ENCODE measurements at places on chromosomes 5 and 9.

DNA sequence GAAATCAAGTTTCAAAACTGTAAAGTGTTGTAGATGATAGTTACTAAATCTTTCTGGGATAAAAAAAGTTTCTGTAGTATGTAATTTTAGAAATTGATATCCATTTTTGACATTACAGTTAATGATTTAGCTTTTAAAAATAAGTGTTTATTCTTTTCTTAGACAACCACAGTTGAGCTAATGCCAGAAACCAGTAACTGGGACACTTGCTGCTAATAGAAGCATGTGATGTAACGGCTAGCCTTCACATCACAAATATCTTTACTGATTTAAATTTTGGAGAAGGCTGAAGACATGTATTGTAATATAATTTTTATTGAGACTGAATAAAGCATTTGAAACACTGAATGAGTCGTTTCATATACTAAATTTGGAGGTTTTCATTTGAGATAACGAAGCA is 18.8 kb downstream of the CSNK1G3 start:
- no peak for DNase-seq

DNA sequence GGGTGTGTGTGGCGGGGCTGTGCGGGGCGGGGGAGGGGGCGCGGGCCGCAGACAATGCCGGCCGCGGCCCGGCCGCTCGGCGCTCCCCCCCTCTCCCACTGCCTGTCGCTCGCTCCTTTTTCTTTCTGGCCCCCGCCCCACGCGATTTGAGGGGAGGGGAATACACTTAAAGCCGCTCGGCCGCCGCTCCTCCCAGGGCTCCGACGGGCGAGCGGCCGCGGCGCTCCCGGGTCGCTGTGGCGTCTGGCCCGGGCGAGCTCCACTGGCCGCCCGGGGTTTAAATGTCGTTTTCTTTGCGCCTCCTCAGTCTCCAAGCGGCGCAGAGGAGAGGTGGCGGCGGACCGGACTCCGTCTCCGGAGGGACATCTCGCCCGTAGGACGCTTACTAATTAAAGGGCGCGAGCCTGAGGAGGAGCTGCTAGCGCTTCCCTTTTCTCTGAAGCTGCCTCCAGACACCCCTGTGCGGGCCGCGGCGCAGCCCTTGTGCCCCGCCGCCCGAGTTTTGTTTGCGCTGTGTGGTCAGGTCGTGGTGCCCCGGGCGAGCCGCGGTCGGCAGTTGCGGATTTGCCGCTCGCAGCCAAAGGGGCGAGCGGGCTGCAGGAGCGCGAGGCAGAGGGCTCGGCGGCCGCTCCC is 1.4 kb downstream of the ZSWIM6 start:
- DNase-seq, result no peak

DNA sequence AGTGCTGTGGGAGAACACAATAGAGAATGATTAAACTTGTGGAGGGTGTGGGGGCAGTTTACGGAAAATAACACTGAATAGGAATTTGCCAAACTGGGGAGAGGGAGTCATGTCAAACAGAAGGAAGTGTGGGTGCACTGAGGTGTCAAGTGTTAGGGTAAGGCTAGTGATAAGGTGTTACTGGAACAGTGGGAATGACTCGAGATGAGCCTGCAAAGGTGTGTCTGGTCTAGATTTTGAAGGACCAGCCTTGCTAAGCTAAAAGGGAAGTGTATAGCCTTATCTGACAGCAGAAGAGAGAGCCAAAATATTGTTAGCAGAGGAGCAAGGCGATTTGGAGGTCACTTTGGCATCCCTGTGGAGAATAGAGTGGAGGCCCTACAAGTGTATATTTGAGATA is 4.2 kb downstream of the CNOT6 start:
- no peak for DNase-seq

DNA sequence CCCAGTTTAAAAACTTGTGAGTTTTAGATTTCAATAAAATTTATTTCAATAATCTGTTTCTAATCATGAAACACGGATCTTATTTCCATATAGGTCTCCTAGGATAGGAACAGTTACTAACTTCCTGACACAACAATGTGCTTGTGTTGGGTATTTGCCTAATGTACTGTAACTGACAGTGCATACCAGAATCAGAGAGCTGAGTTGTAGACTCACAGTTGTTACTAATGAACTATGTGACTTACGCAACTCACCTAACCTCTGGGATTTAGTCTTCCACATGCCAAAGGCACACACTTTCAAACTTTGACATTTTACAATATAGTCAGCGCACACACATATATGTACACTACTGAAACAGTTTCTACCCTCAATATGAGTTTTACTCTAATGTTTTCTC is 77.7 kb downstream of the HOMER1 start:
- DNase-seq, result no peak

DNA sequence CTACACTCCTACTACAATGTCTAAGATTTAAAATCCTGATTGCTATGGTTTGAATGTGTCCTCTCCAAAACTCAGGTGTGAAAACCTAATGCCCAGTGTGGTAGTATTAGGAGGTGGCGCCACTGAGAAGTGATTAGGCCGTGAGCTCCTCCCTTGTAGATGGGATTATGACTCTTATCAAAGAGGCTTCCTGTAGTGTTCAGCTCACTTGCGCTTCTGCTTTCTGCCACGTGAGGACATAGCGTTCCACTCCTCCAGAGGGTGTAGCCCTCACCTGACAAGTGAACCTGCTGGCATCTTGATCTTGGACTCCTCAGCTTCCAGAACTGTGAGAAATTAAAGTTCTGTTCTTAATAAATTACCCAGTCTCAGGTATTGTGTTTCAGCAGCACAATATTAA is 33.0 kb upstream of the WHRN start:
- no peak for DNase-seq

DNA sequence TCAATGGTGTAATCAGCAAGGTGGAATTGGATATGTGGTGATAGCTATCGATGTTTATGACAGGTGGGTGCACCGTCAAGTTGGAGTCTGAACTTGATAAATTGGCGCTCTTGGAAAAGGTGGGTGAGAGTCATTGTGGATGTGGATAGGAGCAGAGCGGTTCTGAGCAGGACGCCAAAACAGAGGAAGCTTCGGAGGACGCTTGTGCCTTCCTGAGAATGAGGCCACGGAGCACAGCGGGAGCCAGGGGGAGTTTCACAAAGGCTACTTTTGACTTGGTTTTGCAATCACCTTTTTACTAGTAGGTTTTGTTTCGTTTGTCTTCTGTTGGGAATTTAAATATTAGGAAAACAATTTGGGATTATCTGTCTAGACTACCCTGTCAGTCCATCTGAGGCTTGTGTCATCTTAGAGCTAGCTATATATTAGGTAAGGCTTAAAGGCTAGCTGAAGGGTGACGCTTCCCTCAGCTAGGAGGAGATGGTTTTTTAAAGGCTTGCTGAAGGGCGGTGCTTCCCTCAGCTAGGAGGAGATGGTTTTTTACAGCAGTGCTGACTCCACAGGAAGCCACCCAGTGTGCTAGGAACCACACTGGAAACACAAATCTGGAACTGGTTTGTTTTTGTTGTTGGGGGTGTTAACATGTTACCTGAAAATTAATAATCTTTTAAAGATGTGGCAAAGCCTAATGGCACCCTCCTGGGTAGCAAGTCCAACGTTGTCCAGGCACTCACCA is 142.4 kb upstream of the IRX4 start:
- no peak for DNase-seq

GRCh38 chr5:43567967-43568366 is 11.1 kb upstream of the PAIP1 start:
- DNase-seq, result no peak

GRCh38 chr5:170913573-170913972 is 51.8 kb downstream of the RANBP17 start:
- no peak for DNase-seq

DNA sequence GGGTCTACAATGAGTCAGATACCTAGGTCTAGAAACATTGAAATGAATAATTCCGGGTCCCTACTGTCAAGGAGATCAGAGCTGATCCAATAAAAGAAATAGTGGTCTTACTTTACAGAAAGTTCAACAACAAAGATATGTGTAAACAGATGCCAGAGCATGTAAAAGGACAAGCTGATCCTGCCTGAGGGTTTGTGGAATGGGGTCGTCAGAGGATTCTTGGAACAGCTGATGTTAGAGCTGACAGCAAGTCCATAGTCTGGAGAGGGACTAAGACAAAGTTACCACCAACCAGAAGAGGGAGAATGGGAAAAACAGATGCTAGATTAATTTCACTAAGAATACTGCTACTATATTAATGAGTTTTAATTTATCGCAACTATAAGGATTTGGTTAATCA is 71.5 kb downstream of the FREM1 start:
- no peak for DNase-seq

GRCh38 chr5:31333475-31333874 is 140.0 kb downstream of the CDH6 start:
- DNase-seq, result no peak

DNA sequence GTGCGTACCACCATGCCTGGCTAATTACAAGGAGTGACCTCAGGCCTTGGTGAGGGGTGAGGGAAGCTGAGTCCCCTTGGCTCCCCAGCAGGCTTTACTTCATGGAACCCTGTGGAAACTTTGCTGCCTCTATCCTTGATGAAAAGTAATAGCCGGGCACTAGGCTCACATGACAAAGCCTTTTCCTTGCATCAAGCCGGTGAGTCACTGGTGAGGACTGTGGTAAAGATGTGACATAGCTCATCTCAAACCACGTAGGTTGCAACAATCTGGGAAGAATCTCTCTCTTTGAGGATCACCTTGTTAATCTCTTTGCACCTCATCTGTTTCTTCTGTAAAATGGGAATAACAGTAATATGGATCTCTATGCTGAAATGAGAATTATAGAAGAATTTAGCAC is 116.3 kb upstream of the SLC25A48 start:
- DNase-seq, result no peak

DNA sequence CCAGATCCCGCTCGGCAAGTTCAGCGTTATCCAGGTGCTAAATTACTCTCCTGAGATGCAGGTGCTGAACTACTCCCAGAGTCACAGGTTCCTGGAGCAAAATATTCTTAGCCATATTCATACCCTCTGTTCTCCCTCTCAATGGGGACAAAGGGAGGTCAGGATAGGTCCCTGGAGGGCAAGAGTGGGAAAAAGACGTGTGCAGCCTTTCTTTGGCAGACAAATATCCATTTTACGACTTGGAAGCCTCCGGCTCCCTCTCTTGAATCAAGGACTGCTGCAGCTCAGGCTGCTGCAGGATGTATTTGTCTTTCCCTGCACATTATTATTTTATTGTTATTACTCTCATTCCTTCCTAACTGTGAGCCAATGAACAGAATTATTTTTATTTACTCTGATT is 590.2 kb downstream of the NR2F1-AS1 start:
- no peak for DNase-seq

- no peak for DNase-seq
Measured at GRCh38 chr9:135139366-135139959, 52.0 kb downstream of the OLFM1 start.

DNA sequence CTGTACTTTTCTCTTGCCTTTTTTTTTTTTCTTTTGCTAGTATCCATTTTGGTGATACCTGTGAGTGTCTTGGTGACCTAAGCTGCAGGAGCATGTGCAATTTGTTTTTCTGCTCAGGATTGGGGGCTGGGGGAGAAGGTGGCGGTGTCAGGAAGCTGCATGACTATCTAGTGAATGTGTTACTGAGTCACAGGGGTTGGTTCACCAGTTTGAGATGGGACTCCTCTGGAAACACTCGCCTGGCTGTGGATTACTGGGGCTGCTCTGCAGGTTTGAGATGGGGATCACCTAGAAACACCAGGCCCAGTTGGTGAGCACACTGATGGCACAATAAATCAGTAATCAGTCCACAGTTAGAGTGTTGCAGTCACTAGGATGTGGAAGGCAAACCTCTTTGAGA is 447.9 kb downstream of the SPATA31D1 start:
- DNase-seq, result no peak

DNA sequence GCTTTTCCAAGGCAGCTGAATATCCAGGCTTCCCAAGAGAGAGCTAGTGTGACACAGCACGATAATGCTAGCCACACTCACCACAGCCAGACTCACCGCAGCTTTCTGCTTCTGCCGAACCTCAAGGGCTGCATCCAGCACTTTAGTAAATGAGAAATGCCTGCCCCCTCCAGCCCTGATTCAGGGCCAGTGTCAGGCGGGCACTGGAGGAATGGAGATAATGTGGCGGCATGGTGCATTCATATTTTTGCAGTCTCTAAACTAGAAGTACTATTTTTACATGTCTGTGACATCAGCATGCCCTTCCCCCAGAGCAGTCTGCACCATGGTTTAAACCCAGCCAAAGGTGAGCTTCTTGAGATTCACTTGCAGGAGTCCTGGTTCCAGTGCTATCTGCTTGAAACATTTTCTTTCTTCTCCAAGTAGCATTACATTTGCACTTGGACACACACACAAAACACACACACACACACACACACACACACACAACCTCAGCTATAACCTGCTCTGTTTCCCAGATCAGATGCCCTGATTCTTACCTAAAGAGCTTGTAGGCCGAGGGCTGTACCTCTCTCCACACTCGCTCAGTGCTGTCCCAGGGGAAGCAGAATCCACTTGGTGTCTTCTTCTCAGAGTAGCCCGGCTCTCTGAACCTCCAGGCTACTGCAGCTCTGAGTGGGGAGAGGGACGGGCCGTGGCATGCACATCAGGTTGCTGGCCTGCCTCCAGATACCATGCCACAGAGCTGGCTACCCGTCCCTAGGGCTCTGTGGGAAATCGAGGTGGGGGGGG is at the start of gene FGF1:
Gene FGF1 (minus strand): TSS at position 673 of the 792 bp plus-strand sequence. CDS start 71,963 bp downstream, outside the sequence.
- DNase-seq, result no peak

DNA sequence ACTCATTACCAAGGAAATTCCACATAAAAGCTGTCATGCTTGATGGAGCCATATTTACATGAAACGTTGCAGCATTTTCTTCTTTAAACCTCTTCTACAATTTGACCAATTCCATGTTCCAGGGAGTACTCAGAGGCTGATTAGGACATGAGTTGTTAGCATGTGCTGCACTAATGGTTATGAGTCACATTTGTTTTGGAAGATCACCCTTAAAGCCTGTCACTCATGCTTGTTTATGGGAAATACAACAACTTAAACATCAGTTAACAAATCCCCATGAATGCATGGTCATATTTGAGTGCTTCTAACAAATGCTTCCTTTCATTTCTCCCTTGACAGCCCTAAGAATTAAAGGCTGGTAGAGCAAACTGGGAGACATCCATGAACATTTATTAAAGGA is 156.1 kb downstream of the GHR start:
- no peak for DNase-seq

DNA sequence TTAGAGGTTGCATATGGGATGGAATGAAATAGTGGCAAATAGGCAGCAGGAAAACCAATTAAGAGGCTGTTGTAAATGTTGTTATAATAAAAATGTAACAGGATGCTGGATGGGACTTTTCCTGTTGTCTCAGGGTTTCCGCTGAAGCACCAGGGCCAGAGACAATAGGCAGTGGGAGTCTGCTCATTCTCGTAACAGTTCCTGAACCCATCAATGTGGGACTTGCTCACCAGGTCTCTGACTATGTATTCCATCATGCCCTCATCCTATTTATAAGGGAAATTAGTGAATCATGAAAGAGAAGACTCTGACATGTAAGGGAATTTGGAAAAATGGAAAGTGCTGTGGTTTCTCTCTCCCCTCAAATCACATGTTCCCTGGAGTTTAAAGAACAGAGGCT is 23.5 kb upstream of the SSBP2 start:
- no peak for DNase-seq

GRCh38 chr9:99978221-99978620 is 71.8 kb downstream of the STX17 start:
- DNase-seq, result no peak

Measured in stimulated activated CD8-positive, alpha-beta memory T cell treated with anti-CD3 and anti-CD28 coated beads, Interleukin-4, amount 100 ng/mL, for 1 hour (primary cell).